ENCODE measurements at places on chromosomes 12 and 14.

DNA sequence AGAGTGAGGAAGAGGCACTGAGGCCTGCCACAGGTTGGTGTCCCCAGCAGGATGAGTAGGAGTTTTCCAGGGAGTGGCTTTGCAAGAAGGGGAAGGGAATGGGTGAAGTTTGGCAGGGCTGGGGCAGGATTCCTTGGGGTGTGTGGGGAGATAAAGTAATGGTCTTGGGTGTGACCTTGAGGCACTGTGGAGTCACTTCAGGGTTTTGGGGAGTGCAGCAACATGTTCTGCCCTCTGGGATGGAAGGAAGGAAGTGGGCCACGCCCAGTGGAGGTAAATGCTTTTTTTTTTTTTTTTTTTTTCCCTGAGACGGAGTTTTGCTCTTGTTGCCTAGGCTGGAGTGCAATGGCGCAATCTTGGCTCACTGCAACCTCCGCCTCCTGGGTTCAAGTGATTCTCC is 108.9 kb downstream of the ADCK1 start:
- no peak for DNase-seq

GRCh38 chr12:120496413-120497340 is 764 bp downstream of the DYNLL1 start:
- DNase-seq = peak; percentile 61

- DNase-seq = no peak
These were observed 4.2 kb upstream of the HRK start for GRCh38 chr12:116885491-116885890.

- peak; percentile 47 for DNase-seq
These were observed 8.5 kb downstream of the CTDSP2 start for GRCh38 chr12:57837864-57838562.

- peak; percentile 65 for DNase-seq
These were observed 64.3 kb upstream of the STON2 start for GRCh38 chr14:81464253-81465002.

- peak; percentile 27 for DNase-seq
These were observed 31.6 kb upstream of the PTPRQ start for GRCh38 chr12:80412343-80412953.

- DNase-seq = no peak
These were observed 981.8 kb downstream of the SLC16A7 start for GRCh38 chr12:60577607-60578006.

GRCh38 chr12:89574736-89575208 is 48.9 kb upstream of the POC1B start:
- no peak for DNase-seq

DNA sequence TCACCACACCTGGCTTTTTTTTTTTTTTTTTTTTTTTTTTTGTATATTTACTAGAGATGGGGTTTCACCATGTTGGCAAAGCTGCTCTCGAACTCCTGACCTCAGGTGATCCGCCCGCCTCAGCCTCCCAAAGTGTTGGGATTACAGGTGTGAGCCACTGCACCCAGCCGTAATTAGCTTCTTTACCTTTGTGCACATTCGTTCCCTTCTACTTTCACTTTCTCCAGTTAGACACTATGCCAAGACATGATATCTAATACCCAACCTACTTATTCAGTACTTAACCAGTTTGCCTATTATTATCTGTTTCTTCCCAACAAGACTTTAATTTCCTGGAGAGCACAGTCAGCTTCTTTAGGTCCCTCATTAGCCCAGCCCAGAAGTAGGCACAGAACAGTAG is 5.3 kb downstream of the STYK1 start:
- DNase-seq = no peak

DNA sequence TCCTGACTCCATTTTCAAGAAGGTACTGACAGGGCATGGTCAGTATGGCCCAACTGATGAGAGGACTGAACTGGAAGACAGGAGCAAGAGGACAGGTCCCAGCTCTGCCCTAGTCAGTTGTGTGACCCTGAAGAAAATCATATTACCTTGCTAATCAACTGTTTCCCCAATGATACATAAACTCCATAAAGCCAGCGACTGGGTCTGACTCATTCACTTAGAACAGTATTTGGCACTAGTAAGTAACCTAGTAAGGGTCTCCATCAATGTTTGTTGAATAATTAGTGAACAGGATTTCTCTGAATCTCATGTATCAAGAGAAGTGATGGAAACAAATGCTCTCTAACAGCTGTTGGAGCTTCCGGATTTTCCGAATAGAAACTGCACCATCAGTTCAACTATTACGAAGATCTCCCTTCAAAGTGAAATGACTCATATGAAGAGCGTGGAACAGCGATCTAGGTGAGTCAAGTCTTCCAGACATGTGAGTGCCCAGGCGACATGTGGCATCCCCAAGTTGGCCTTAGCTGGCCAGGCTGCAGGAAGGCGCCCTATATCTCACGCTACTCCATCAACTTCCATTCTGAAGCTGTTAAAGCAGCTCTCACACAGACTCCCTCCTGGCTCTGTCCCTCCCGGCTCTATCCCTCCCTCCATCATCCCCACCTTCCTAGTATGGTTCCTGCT is 94.5 kb downstream of the TTC7B start:
- no peak for DNase-seq

GRCh38 chr14:25750436-25750835 is 700.5 kb upstream of the STXBP6 start:
- no peak for DNase-seq

DNA sequence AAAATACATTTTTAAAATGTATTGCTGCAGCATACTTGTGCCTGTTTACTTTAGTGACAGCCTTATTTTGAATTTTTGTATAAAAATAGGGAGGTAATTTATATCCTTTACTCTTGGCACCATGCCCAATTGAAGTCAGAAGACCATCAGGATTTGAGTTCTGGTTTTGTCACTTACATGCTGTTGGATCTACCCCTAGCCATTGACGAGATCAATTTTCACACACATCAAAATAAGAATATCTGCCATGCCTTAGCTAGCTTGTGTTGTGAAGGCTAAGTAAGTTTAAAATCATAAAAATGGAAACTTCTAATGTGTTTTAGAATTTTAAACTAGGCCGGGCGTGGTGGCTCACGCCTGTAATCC is 381.8 kb downstream of the KCNH5 start:
- no peak for DNase-seq

DNA sequence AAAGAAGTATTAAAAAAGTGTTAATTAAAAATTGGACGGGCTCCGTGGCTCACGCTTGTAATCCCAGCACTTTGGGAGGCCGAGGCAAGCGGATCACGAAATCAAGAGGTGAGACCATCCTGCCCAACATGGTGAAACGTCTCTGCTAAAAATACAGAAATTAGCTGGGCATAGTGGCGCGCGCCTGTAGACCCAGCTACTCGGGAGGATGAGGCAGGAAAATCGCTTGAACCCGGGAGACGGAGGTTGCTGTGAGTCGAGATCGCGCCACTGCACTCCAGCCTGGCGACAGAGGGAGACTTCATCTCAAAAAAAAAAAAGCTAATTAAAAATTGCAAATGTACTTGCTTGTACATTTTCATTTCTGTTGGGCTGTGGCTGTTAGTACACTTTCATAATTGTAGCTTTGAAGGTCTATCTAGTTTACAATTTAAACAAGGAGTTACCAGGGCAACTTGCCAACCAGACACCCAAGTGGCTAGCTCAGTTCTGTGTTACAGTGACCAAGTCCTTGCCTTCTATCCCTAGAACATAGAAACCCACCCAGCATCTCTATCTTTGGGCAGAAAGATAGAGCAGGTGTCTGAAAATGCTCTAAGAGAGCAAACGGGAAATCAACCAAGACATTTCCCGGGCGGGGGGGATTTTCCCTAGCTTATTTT is 1.2 kb downstream of the COA8 start:
- DNase-seq = no peak

DNA sequence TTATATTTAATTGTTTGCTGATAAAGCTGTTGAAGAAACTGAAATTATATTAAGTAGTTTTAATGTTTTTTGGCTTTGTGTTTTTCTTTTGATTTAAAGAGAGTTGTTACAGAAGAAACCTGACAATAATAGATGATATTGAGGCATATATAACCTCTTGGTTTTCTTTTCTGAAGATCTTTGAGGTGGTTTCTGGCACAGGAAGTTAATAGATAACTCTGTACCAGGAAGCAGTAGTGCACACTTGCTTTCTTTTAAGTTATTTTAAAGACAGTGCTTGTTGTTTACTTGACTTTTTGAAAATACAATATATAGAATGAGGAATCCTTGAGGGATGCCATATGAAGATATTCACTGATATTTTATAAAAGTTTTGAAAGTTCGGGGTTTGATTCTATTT is 209.0 kb upstream of the FBXO33 start:
- no peak for DNase-seq

DNA sequence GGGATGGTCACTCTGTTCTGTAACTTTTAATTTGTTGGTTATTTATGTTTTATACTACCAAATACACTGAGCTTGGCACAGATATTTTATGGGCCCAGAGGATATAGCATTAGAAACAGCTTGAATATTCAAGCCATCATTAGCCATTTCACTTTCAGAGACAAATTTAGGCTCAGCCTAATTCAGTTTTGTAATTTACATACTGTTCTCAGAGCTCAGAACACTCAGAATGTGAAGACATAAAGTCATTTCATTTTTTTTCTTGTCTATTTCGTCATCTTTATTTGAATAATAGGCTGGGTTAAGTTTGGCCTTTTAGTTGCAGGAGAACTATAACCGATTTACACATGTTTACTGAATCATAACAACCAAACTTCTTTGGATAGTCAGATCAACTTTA is 361.7 kb downstream of the SNAPC1 start:
- no peak for DNase-seq

DNA sequence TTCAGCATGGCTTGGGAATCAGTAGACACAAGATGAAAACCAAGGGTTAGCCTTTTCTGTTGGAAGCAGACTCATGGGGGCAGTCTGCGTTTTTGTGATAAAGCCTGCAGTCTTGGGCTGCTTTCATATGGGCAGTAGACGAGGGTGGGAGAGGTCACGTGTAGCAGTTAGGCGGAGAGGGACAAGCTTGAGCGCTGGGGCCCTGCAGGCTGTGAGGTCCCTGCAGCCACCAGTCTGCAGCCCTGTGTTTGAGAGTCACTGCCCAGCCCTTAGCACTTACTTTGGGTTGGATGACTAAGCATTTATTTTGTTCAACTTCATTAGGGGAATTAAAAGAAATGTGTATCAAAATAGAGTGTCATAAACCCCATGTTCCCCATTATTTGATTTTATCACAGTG is 37.2 kb downstream of the EP400 start:
- DNase-seq = peak; percentile 34

- no peak for DNase-seq
These were observed 78.5 kb downstream of the MAP1LC3B2 start for GRCh38 chr12:116637589-116638150.

- no peak for DNase-seq
These were observed 4.4 kb upstream of the CSRNP2 start for GRCh38 chr12:51087818-51088217.

- DNase-seq = no peak
These were observed 124.4 kb downstream of the MED13L start for GRCh38 chr12:116153113-116153512.

DNA sequence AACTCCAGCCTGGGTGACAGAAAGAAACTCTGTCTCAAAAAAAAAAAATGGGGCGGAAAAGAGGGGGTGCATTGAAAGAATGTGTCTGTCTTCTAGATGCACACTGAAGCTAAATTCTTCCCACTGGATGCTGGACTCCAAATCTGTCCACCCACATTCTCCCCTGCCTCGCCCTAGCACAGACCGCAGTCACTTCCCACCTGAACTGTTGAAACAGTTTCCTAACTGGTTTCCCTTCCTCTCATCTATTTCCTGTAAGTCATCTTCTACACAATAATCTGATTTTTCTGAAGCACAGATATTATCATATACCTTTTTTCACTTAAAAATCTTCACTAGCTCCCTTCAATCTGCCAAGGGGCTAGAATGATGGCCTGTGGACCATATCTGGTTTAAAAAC is 1.5 kb upstream of the HCAR1 start:
- no peak for DNase-seq

GRCh38 chr14:103144085-103144484 is 20.8 kb downstream of the TNFAIP2 start:
- no peak for DNase-seq

DNA sequence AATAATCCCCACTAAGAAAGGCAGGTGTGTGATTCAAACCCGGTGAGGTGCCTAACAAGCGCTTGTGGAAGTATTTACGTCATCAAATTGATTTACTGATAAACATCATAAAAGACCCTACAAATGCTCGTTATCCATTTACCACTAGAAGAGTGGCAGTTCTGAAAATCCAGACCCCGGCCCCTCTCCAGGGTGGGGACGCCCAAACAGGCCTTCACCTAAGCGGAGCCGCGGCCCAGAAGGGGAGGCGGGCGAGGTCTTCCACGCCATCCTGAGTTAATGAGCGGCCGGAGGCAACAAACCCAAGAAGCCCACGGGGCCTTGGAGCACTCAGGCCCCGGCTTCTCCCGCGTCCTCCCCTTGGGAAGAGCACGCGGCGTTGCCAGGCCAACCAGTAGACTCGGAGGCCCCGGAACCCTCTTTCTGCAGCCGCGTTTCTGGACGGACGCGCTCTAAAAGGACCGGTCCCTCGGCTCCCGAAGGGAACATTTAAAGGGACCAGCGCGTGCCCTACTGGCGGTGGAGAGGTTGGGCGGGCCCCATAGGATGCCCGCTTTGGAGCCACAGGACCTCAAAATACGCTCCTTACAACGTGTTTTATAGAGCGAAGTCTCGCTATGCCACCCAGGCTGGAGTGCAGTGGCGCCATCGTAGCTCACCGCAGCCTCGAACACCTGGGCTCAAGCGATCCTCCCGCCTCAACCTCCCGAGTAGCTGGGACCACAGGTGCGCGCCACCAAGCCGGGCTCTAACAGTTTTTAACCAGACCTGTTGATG is 3.5 kb downstream of the PTPN21 start:
- DNase-seq = peak; percentile 77

DNA sequence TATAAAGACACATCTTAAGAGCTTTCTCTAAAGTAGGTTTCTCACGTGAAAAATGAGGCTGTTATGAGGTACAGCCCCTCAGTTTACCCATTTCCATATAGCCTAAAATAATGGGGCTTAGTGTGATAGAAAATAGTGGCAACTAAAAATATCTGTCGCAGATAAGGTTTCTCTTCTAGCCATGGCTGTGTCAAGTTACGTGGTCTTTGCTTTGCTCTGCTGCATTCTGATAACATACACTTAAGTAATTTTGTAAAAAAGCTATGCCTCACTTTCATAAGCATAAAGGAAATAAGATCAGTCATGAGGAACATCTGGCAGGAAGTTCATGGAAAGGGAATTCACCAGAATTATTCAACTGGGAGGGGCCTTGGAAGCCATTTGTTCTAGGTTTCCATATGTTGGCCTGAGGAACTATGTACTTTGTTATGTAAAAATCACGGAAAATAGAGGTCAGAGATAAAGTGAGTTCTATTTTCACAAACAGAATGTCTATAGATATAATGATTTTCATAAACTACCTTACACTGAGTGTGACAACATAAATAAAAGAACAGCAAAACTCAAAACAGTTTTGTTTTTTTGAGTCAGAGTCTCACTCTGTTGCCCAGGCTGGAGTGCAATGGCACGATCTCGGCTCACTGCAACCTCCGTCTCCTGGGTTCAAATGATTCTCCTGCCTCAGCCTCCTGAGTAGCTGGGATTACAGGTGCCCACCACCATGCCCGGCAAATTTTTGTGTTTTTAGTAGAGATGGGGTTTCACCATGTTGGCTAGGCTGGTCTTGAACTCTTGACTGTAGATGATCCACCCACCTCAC is 195.6 kb upstream of the KRR1 start:
- DNase-seq = no peak

GRCh38 chr14:44988694-44989093 is 26.7 kb downstream of the TOGARAM1 start:
- no peak for DNase-seq

GRCh38 chr12:6773590-6774351 is 1.5 kb downstream of the LAG3 start:
- DNase-seq = peak; percentile 25
